B cell (primary cell): ENCODE measurements at places on chromosomes 12 and 14. TPM values are rescaled to one million over a fixed set of nuclear protein-coding genes. Genes with fewer than 3 reads are reported as not detected.

BIN2 gene
- 100 and 101 TPM in 2 replicates for polyA plus RNA-seq

CCDC88C gene
- 94.3 and 98.7 TPM in 2 replicates for polyA plus RNA-seq

RNASE3 gene
- polyA plus RNA-seq = not detected in 2 replicates

LMO3 gene
- polyA plus RNA-seq = not detected in 2 replicates

ANKRD33 gene
- not detected in 2 replicates for polyA plus RNA-seq

KCNK13 gene
- 0.03 TPM in 1 of 2 replicates, not detected in the other for polyA plus RNA-seq

TNS2 gene
- polyA plus RNA-seq = 0.32 and 0.60 TPM in 2 replicates

TAS2R7 gene
- polyA plus RNA-seq = not detected in 2 replicates

PDZRN4 gene
- not detected in 2 replicates for polyA plus RNA-seq

DNA sequence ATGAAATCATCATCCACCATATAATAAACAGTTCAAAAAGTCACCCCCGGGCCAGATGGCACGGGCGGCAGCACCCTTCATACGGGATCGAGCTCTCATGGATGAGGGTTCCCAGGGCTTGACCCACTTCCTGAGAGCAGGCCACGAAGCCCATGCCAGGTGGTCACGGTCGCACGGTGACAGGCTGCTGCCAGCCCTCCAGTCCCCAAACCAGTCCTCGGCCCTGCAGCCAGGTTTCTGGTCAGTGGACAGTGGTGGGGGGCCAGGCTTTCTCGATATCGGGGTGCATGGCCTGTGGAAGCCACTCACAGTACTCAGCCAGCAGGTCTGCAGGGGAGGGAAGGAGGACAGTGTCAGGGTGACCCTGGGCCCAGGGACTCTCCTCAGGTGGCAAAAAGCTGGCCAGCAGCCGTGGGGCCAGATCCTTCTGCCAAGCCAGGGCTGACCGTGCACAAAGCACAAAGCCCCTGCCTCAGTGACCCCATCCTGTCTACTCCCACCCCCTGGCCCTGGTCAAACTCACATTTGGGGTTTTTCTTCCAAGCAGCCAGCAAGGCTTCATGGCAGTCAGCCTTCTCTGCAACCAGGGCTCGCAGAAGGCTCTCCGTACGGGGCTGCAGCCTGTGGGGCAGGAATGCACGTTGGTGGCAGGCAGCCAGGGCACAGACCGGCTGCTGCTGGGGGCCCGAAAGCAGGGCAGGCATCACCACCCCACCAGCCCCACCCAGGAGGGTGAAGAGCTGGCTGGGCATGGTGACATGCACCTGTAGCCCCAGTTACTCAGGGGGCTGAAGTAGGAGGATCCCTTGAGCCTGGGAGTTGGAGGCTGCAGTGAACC is 33.3 kb upstream of the UBC start:
- H3K4me1 ChIP-seq = no peaks in the 10 kb centered on the region
- H3K36me3 ChIP-seq = no peaks in the 10 kb centered on the region
- no peak for DNase-seq
- no peak overlapping the region for H3K27ac ChIP-seq
- H3K27me3 ChIP-seq = no peaks in the 10 kb centered on the region

- no peaks in the 10 kb centered on the region for H3K36me3 ChIP-seq
- H3K4me1 ChIP-seq = peaks cover 7% of the 10 kb centered on the region
- H3K27me3 ChIP-seq = peaks cover 9% of the 10 kb centered on the region
- no peak overlapping the region for H3K27ac ChIP-seq
- H3K4me3 ChIP-seq = no peak overlapping the region
These were observed 5.0 kb upstream of the CSRP2 start for GRCh38 chr12:76883811-76884210.

- no peaks in the 10 kb centered on the region for H3K27me3 ChIP-seq
- DNase-seq = no peak
- peaks cover 95% of the 10 kb centered on the region for H3K36me3 ChIP-seq
- H3K4me3 ChIP-seq = no peak overlapping the region
- H3K4me1 ChIP-seq = peaks cover 2% of the 10 kb centered on the region
These were observed 9.8 kb upstream of the PNMA1 start for GRCh38 chr14:73723797-73724661.

GRCh38 chr14:68817506-68818212 is 24.8 kb upstream of the ZFP36L1 start:
- H3K4me1 ChIP-seq = peaks cover 52% of the 10 kb centered on the region
- H3K36me3 ChIP-seq = no peaks in the 10 kb centered on the region
- DNase-seq = peak; percentile 43
- no peak overlapping the region for H3K4me3 ChIP-seq

- peaks cover 5% of the 10 kb centered on the region for H3K27me3 ChIP-seq
- no peaks in the 10 kb centered on the region for H3K36me3 ChIP-seq
- no peak within 1 kb of the TSS for H3K27ac ChIP-seq
These were observed at the start of gene CHGA for GRCh38 chr14:92922883-92923743. Gene CHGA (plus strand): TSS chr14:92923150. CDS start chr14:92923360, 210 bp downstream.

DNA sequence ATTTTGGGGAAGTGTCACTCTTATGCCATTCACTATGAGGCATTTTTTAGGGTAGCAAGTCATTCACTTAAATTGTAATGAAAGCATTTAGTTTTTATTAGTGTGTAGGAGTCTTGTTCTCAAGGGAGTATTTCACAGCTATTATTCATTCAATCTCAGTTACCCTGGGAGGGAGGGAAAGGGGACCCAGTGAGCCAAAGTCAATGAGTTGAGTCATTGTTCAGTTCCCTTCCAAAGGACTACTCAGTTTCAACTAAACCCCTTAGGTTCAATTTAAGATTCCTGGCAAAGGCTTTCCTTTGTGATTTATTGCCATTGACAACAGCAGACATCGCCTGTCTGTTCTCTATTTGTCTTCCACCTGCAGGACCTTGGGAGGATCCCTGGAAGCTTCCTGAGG is 29.3 kb upstream of the RASSF8 start:
- DNase-seq = no peak
- H3K4me1 ChIP-seq = no peaks in the 10 kb centered on the region
- no peaks in the 10 kb centered on the region for H3K27me3 ChIP-seq
- no peak overlapping the region for H3K27ac ChIP-seq

- H3K4me1 ChIP-seq = peaks cover 50% of the 10 kb centered on the region
- H3K27me3 ChIP-seq = no peaks in the 10 kb centered on the region
- no peaks in the 10 kb centered on the region for H3K36me3 ChIP-seq
- no peak overlapping the region for H3K27ac ChIP-seq
- no peak for DNase-seq
These were observed 299.6 kb downstream of the DPF3 start for GRCh38 chr14:72594099-72594901.

GRCh38 chr12:90151491-90152015 is 442.9 kb upstream of the ATP2B1 start:
- no peak overlapping the region for H3K27ac ChIP-seq
- no peak overlapping the region for H3K4me3 ChIP-seq
- no peaks in the 10 kb centered on the region for H3K4me1 ChIP-seq
- no peaks in the 10 kb centered on the region for H3K36me3 ChIP-seq

DNA sequence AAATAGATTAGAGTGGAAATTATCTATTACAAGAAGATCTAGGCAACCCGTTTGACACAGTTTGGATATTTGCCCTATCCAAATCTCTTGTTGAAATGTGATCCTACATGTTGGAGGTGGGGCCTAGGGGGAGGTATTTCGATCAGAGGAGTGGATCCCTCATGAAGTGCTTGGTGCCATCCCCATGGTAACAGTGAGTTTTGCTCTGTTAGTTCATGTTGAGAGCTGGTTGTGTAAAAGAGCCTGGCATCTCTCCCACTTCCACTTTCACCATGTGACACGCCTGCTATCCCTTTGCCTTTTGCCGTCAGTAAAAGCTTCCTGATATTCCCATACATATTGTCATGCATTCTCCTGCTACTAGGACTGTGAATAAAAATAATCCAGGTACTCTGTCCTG is 66.4 kb upstream of the FLRT2 start:
- no peaks in the 10 kb centered on the region for H3K27me3 ChIP-seq
- H3K4me3 ChIP-seq = no peak overlapping the region
- H3K27ac ChIP-seq = no peak overlapping the region
- no peak for DNase-seq
- no peaks in the 10 kb centered on the region for H3K36me3 ChIP-seq
- H3K4me1 ChIP-seq = no peaks in the 10 kb centered on the region

- H3K4me1 ChIP-seq = no peaks in the 10 kb centered on the region
- no peaks in the 10 kb centered on the region for H3K36me3 ChIP-seq
- no peak overlapping the region for H3K4me3 ChIP-seq
- no peak overlapping the region for H3K27ac ChIP-seq
- no peak for DNase-seq
These were observed 36.6 kb upstream of the KRT77 start for GRCh38 chr12:52739963-52740362.

DNA sequence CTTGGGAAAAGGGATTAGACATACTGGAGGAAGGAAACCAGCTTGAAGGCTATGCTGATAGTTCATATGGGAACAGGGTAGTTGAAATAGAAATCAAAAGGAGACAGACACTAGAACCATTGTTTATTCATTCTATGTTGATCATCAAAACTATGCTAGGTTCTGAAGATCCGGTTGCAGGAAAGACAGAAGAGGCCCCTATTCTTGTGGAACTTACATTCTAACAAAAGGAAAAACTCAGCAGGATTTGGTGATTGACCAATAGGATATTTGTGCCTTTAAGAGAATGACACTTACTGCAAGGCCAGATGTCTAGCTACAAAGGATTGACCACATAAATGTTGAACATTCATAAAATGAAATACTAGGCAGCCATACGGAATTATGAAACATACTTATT is 179.2 kb downstream of the AKAP6 start:
- no peaks in the 10 kb centered on the region for H3K27me3 ChIP-seq
- H3K27ac ChIP-seq = no peak overlapping the region
- no peaks in the 10 kb centered on the region for H3K4me1 ChIP-seq
- no peak for DNase-seq
- H3K36me3 ChIP-seq = no peaks in the 10 kb centered on the region
- H3K4me3 ChIP-seq = no peak overlapping the region

DNA sequence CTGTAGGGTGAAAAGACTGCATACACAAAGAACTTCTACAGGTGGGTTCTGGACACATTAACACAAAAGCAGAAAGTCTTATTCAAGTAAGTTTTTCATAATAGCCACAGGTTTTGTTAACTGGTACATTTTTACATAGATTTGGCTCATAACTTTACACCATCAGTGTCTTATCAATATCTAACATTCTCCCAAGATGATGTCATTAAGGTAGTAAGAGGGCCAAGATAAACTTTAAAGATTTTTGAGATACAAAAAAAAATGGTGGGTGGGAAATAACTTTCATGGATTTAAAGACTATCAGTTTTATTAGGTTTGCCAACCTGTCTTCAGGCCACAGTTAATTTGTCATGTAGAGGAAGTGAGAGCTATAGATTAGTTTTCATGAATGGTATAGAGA is 1.7 kb downstream of the SUPT16H start:
- no peak overlapping the region for H3K27ac ChIP-seq
- H3K4me1 ChIP-seq = peaks cover 26% of the 10 kb centered on the region
- no peaks in the 10 kb centered on the region for H3K27me3 ChIP-seq

GRCh38 chr12:3055026-3055703 is 22.0 kb upstream of the TSPAN9 start:
- DNase-seq = no peak
- no peaks in the 10 kb centered on the region for H3K27me3 ChIP-seq
- H3K4me3 ChIP-seq = no peak overlapping the region
- H3K4me1 ChIP-seq = peaks cover 1% of the 10 kb centered on the region

GRCh38 chr12:92516277-92516600 is 186.6 kb upstream of the PLEKHG7 start:
- no peak for DNase-seq
- H3K27ac ChIP-seq = no peak overlapping the region
- H3K27me3 ChIP-seq = no peaks in the 10 kb centered on the region
- peaks cover 21% of the 10 kb centered on the region for H3K4me1 ChIP-seq

- no peaks in the 10 kb centered on the region for H3K27me3 ChIP-seq
- H3K27ac ChIP-seq = peak overlapping the region; percentile 76
- DNase-seq = no peak
- H3K4me1 ChIP-seq = peaks cover 28% of the 10 kb centered on the region
- no peak overlapping the region for H3K4me3 ChIP-seq
These were observed 81.3 kb downstream of the MED13L start for GRCh38 chr12:116196226-116196625.

GRCh38 chr14:54918427-54918826 is 15.8 kb upstream of the GCH1 start:
- DNase-seq = no peak
- H3K27me3 ChIP-seq = no peaks in the 10 kb centered on the region
- H3K4me3 ChIP-seq = no peak overlapping the region
- H3K27ac ChIP-seq = no peak overlapping the region
- H3K36me3 ChIP-seq = no peaks in the 10 kb centered on the region

DNA sequence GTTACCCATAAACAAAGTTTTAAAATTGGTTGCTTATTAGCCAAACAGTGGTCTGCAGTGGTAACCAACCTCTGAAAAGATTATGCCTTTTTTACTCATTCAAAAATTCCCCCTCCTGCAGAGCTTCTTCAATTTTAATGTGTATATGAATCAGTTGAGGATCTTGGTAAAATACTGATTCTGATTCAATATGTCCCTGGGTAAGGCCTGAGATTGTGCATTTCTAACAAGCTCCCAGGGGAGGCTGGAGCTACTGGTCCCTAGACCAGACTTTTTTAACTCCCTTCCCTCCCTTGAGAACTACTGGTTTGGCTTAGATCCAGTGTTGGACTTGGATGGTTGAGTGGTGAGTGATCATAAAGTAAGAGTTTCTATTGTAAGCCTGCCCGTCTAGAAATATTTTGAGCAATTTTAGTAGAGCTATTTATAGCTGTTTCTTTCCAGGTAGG is 90.2 kb downstream of the FUT8 start:
- H3K36me3 ChIP-seq = peaks cover 1% of the 10 kb centered on the region
- DNase-seq = no peak
- no peak overlapping the region for H3K27ac ChIP-seq
- no peak overlapping the region for H3K4me3 ChIP-seq
- H3K4me1 ChIP-seq = peaks cover 8% of the 10 kb centered on the region

DNA sequence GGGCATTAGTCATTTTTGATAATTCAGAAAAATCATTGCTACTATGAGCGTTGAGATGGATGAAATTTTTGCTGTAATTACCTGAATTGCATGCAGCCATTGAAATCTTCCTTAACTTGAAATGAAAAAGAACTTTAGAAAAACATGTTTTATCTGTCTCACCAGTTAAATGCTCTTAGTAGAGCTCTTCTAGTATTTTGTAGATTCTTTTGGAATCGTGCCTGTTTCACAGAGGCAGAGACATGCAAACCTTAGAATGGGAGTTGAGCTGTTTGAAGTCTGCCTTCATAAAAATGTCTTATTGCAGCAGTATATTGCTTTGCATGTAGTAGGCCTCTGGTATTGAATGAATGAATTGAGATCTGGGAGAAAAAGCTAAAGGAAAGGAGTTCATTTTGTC is 4.2 kb downstream of the PEX5 start:
- H3K36me3 ChIP-seq = peaks cover 3% of the 10 kb centered on the region
- no peak overlapping the region for H3K4me3 ChIP-seq
- H3K27ac ChIP-seq = no peak overlapping the region

DNA sequence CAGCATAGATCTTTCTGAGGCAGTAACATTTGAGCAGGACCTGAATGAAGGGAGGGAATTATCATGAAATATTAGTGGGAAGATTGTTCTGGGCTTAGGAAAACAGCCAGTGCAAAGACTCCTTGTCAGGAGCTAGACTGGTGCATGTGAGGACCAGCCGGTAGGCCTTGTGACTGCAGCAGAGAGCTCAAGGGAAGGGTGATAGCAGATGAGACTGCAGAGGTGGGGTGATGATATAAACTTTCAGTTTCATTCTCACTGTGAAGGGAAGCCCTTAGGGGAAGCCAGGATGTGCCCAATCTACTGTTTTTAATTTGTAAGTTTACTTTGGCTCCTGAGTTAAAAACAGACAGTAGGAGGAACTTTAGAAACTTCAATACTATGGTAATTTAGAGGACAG is 12.4 kb downstream of the IL22 start:
- no peaks in the 10 kb centered on the region for H3K36me3 ChIP-seq
- peaks cover 28% of the 10 kb centered on the region for H3K4me1 ChIP-seq
- H3K27ac ChIP-seq = peak overlapping the region; percentile 78
- H3K27me3 ChIP-seq = no peaks in the 10 kb centered on the region

GRCh38 chr12:3034067-3034750 is 43.0 kb upstream of the TSPAN9 start:
- H3K4me1 ChIP-seq = no peaks in the 10 kb centered on the region
- no peak overlapping the region for H3K27ac ChIP-seq
- DNase-seq = peak; percentile 39
- no peaks in the 10 kb centered on the region for H3K36me3 ChIP-seq
